ENCODE measurements at places on chromosomes 7 and 10.

- no peak for DNase-seq
Measured at GRCh38 chr10:95693071-95693667, 558 bp downstream of the TCTN3 start.

- peak; percentile 34 for DNase-seq
Measured at GRCh38 chr7:136030867-136031318, 53.7 kb upstream of the MTPN start.

GRCh38 chr7:84666651-84667050 is 472.1 kb upstream of the SEMA3A start:
- DNase-seq, result no peak

- DNase-seq, result no peak
Measured at GRCh38 chr7:17227766-17228490, 70.5 kb upstream of the AHR start.

GRCh38 chr7:111224354-111225231 is 133.7 kb downstream of the LRRN3 start:
- no peak for DNase-seq

- DNase-seq, result no peak
Measured at GRCh38 chr10:18875477-18875876, 173.1 kb upstream of the MALRD1 start.

DNA sequence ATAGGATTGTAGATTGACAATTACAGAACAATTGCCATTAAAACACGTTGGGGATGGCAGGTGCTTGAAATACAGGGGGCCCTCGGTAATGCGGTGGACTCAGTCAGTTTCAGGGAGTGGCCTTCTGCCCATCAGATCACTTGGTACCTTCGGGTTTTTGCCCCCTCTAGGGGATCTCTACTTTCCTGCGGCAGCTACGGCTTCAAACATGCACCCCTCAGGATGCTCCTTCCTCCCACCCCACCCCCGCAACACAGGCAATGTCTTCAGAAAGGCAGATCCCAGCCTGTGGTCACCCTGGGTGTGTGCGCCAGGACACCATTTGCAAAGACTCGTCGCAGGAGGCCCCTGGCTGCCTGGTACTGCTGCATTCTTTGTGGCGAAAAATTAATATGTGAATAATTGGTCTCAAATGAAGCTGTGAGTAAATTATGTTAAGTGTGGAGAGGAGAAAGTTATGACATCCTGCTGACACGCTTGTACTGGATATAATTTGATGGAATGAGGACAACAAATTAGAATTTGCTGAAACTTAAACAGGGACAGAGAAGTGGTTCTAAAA is 431.0 kb upstream of the MKI67 start:
- DNase-seq, result no peak

DNA sequence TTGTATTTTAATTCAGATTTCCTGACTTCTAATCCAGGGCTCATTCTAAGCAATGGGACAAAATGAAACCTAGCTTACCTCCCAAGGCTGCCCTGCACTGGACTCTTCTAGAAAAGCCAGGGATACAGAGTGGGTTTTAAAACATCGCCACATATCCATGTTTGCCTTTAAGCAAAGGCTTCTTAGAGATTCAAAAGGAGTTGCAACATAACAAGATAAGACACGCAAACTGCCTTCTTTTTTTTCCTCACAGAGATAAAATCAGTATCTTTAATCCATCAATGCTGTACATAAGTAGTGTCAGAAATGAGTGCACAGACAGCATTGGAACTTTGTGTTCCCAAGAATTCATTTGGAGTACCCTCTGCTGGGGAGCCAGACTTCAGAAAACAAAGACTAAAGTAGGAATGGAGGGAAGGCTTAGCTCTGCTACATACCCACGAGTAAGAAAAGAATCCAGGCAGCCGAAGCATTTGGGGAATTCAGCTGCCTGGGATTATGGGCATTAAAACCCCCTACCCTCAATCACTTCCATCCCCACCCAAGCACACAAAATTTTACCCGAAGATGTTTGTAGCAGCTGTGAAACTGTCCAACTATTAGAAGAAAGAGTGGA is 427.8 kb downstream of the ARL4A start:
- DNase-seq, result no peak

DNA sequence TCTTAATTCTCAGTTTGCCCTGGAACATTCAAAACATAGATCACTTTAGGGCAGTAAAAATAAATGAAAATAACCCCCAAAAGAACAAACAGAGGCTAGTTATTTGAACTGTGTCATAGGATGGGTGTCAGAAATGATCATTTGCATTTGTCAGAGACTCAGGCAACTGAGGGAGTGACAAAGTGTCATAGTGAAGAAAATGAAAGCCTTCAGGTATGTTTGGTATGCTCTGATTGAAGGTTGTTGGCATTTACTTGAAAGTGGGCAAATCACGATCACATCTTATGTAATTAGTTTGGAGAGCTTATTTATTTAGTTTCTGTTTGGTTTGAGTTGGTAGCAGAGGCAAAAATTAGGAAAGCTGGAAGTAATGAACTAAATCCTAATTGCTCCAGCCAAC is 880.9 kb downstream of the ANKRD7 start:
- DNase-seq, result no peak

DNA sequence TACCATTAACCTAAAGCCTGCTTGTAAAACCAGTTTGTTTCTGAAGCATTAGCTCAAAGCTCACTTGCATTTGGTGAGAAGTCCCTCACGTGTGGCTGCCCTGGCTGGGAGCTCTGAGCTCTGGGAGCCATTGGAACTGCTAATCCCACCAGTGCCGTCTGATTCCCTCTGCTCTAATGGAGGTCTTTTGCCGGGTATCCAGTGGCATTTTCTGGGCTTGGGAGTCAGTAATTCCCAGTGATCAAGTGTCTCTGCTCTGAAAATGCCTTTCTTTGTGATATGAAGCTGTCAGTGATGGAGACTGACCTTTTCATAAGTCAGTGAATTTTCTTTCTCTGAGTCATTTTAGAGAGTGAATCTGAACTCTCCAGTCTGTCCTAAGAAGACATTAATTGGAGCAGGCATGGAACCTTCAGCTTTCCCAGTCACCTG is 36.9 kb upstream of the FAM20C start:
- no peak for DNase-seq

- peak; percentile 54 for DNase-seq
Measured at GRCh38 chr7:91276909-91277308, 12.7 kb downstream of the FZD1 start.
